ENCODE measurements at places on chromosomes 7 and 10.

DNA sequence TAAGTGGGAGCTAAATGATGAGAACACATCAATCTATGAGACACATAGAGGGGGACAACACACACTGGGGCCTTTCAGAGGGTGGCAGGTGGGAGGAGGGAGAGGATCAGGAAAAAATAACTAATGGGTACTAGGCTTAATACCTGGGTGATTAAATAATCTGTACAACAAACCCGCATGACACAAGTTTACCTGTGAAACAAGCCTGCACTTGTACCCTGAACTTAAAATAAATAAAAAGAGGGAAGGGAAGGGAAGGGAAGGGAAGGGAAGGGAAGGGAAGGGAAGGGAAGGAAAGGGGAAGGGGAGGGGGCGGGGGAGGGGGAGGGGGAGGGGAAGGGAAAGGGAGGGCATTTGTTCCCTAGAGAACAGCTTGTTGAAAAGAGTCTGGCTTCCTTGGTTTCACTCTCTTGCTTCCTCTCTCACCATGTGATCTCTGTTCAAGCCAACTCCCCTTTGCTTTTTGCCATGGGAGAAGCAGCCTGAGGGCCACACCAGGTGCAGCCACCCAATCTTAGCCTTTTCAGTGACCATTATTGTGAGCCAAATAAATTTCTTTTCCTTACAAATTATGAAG lies 57.7 kb downstream of the FAM13C start:
- no peak for DNase-seq

DNA sequence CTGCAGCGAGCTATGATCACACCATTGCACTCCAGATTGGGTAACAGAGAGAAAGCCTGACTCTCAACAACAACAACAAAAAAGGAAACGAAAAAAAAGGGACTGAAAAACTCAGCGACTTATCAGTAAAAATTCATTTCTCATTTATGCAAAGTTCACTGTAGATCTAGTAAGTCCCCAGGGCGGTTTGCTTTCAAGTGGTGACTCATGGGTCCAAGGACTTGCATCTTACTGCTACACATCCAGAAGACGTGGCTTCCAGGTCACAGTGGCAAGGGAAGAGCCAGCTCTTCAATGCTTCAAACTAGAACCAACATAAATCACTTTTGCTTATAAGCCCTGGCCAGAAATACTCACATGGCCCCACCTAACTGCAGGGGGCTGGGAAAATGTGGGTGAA lies 178.3 kb upstream of the AUTS2 start:
- no peak for DNase-seq

DNA sequence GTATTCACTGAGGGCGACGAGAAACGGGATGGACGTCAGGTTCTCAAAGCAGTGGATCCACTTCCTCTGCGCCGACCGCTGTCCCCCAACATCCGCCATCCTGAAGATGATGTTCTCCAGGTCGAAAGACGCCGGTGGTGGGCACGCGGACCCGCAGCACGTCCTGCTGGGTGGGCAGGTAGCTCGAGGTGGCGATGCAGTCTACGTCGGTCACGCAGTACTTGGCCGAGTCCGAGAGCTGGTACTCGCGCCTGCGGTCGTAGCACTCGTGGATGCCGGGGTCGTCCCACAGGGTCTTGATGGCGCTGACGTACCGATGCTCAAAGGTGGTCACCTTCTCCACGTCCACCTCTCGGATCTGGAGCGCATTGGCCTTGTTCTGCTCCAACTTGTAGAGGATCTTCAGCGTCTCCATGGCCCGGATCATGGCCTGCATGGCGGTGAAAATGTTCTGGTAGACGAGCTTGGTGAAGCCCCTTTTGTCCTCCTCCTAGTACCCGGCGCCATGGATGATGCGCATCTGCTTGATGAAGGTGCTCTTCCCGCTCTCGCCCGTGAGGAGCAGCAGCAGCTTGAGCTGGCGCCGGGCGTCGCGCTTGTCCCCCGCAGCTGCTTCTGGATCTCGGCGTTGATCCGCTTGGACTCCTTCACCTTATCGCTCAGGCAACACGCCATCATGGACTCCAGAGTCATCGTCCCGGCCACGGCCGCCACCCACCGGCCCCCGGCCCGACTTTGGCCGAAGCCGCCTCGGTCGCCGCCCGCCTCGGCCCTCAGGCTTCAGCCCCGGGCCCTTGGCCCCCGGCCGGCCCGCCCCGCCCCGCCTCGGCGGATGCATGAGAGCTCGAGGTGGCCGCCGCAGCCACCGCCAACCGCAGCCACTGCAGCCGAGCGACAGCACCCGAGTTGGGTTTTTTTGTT lies 122.9 kb upstream of the KCTD7 start:
- DNase-seq: peak; percentile 43

DNA sequence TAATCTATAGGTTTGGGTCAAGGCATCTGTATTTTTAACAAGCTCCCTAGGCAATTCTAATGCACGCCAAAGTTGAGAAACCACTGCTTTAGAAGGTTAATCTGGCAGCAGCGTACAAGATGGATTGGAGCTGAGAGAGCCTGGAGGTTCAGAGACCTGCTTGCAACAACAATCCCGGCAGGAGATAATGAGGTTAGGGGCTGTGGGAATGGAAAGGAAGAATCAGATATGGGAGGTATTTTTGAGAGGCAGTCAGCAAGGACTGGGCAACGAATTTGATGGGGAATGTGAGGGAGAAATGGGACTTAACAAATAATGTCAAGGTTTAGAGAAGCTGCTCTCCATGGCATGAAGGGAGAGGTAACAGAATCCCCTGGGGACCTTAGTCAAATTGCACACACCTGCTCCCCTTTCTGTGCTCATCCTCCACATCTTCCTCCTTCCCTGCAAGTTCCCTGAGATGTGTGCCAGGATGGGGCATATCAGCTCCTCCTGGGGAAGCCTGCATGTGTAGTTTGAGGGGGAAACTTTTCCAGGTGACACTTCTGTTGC lies 731.0 kb upstream of the GALNT17 start:
- DNase-seq: no peak

DNA sequence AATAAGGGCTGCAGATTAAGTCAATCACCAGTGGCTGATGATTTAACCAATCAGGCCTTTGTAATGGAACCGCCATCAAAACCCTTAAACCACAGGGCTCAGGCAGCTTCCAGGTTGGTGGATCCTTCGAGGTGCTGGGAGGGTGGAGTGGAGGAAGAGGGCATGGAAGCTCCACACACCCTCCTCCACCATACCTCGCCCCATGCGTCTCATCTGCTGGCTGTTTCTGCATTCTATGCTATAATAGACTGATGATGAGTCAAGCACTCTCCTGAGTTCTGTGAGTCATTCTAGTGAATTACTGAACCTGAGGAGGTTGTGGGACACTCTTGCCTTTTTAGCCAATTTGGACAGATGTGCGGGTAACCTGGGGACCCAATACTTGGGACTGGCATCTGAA lies 43.9 kb downstream of the CHST15 start:
- peak; percentile 46 for DNase-seq

DNA sequence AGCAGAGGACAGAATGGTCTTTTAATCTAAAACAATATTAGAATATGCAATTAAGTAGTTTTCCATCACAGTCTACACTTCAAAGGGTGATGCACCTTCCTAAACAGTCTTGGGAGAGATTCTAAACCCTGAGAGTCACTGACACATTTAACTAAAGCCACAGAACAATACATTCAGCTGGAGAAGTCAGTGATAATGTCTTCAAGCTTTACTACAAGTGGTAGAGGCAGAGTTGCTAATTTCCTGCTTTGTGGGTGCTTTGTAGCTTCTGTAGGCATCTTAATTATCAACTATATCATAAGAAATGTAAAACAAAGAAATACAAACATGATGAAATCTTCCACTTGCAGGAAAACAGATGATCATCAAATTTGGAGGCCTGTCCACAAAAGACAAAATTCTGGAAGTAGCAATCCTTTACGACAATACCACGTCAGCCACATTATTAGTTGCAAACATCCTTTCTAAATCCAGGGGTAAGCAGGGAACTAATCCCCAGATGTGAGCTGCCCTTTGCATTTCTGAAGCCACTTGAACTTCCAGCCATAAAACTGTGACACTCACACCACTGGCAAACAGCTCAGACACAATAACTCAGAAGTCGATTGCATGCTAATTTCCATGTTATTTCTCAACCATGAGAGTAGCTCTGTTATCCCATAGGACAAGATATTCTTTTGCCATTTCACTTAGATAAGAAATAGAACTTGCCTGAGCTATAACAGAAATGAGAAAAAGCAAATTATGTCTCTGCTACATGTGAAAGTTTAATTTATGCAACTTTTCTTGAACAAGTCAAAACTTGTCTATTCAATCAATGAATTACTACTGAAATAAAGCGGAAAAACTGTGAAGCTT lies 212.2 kb downstream of the FAM107B start:
- DNase-seq: peak; percentile 48

GRCh38 chr7:24169077-24169624 lies 114.8 kb upstream of the NPY start:
- no peak for DNase-seq

GRCh38 chr7:148264933-148265557 lies 325.5 kb upstream of the C7orf33 start:
- DNase-seq: no peak

DNA sequence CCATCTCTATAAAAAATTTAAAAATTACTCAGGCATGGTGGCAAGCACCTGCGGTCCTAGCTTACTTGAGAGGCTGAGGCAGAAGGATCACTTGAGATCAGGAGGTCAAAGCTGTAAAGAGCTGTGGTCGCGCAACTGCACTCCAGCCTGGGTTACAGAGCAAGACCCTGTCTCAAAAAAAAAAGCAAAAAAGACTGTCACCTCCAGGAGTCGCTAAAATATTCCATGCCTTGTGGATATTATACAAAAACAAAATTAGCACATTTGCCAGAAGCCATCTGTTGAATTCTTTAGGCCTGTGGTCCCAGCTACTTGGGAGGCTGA lies 87.0 kb upstream of the SDK1 start:
- no peak for DNase-seq

- no peak for DNase-seq
Measured at GRCh38 chr7:76424413-76425111, at the start of gene ZP3. TSS of gene ZP3 (plus strand) at chr7:76424950. CDS start at chr7:76424965, 15 bp downstream.

DNA sequence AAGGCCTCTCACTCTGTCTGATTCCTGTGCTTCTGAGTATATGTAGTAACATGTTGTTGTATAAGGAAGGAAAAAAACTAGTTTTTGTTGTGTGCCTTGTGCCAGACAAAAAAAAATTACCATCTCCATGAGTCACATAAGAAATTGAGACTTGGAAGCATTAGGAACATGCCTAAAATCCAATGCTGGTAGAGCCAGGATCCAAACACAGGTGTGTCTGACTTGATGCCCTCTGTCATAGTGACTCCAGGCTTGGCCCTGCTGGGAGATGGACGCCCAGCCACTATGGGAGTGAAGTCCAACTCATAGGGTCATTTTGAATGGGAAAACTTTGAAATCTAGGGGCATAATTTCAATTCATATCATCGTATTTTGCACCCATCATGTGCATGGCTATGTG lies 38.0 kb downstream of the PYROXD2 start:
- no peak for DNase-seq

DNA sequence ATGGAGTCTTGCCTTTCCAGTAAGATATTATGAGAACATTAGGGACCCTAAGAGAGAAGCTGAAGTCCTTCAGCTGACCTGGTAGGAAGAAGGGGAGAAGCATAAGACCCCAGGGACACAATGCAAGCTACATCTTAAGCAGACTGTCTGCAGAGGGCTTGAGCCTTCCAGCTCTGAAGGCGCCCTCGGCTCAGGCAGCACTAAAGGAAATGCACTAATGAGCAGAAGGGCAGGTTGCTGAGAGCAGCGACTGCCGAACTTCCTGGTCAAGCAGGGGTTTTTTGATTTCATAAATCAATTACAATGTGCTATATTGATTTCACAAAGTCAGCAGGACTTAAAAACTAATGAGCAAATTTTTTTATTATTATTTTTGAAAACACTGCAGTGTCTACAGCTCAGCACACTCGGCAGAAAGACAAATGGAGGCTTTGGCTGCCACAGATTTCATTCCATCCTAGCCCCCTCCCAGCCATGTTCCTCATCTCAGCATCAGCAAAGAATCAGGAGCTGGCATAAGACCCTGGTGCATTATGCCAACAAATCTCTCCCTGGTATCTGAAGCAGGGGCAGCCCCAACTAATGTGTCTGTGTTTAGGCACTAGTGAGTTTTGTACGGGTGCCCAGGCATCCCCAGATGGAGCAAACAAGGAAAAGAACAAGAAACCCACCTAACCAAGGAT lies 57.1 kb downstream of the LRRTM3 start:
- DNase-seq: no peak

- DNase-seq: no peak
Measured at GRCh38 chr10:113716109-113716910, 35.2 kb upstream of the PLEKHS1 start.

- no peak for DNase-seq
Measured at GRCh38 chr10:51384971-51385370, 310.7 kb downstream of the PRKG1 start.

DNA sequence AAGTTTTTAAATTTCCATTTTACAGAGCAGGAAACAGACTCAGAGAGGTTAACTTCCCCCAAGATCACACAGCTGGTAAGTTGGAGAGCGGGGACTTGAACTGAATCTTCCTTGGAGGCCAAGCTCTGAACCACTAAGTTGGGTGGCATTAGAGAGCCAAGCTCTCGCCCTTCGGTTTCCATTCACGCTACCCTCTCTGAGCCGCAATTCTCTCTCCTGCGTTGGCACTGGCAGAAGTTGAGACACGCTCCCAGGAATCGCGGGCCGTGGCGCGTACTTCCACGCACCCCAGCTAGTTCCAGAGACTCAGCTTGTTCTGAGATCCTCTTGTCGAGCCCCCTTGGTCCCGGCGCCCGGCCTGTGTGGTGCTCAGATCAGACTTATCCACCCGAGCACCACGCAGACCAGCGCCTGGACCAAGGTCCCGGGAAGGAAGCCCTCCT lies 29.3 kb upstream of the VAX1 start:
- DNase-seq: no peak

GRCh38 chr10:126115886-126116285 lies 219.5 kb downstream of the FANK1 start:
- DNase-seq: no peak

DNA sequence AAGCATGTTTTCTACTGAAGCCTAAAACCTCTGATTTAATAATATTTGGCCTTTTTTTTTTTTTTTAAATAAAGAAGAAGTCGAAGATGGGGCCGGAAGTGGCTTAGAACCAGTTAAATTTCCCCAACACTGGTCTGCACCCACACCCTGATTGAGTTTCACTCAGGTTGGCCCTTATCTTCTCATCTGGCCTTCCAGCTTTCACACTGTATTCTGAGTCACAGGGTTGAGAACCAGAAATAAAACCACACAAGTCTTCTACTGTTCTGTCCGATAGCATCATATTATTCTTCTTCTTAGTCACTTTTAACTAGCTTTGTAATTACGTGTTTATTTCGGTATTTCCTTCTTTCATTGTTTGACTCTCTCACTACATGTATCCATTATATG lies 9.9 kb downstream of the ZNF365 start:
- DNase-seq: peak; percentile 73

DNA sequence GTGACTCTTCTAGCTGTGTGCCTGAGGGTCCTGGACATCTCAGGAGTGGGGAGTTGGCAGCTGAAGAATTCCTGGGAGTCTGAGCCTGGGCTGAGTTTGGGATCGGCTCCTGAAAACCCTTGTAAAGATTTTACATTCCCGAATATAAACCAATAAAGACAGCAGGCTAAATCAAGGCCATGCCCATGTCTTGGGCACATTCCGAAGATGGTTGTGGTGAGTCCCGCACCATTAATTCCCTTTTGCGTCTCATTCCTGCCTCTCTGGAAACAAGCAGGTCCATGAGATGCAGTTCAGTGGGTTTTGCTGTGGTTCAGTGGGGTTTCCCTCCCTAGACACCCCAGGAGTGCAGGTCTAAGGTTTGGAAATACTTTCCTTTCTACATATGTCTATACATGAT lies 90.9 kb downstream of the COL26A1 start:
- DNase-seq: no peak

- DNase-seq: no peak
Measured at GRCh38 chr10:19178675-19179074, 130.1 kb downstream of the MALRD1 start.

GRCh38 chr7:96303686-96304443 lies 18.0 kb downstream of the SLC25A13 start:
- peak; percentile 47 for DNase-seq

All from foreskin fibroblast (primary cell).